ENCODE measurements at places on chromosomes 3 and 15.

DNA sequence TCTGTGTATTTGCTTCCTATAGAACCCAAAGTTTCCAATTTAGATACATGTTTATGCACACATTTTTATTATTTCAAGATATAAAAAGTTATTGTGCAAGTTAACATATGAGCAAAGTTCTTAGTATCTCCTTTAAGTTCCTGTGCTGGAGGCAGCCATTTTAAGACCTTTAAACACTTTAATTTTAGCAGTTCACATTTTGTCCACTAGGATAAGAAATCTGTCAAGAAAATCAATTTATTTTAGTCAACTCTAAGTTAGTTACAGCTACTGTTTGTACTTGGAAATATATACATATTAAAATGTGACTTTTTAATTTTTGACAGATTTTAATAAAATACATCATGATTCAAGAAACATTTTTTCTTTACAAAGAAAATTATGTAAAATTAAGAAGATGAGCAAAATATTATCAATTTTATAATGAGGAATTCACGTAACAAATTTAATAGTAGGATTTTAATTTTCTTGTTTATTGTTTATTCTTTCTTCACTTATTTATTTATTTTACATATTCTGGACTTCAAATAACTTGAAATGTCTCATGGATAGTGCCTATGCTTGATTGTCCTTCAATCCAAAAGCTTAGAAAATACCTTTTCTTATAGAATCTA is 402.6 kb upstream of the GBE1 start:
- no peak for DNase-seq

- DNase-seq, result no peak
Measured at GRCh38 chr15:85934691-85935090, 140.0 kb upstream of the KLHL25 start.

DNA sequence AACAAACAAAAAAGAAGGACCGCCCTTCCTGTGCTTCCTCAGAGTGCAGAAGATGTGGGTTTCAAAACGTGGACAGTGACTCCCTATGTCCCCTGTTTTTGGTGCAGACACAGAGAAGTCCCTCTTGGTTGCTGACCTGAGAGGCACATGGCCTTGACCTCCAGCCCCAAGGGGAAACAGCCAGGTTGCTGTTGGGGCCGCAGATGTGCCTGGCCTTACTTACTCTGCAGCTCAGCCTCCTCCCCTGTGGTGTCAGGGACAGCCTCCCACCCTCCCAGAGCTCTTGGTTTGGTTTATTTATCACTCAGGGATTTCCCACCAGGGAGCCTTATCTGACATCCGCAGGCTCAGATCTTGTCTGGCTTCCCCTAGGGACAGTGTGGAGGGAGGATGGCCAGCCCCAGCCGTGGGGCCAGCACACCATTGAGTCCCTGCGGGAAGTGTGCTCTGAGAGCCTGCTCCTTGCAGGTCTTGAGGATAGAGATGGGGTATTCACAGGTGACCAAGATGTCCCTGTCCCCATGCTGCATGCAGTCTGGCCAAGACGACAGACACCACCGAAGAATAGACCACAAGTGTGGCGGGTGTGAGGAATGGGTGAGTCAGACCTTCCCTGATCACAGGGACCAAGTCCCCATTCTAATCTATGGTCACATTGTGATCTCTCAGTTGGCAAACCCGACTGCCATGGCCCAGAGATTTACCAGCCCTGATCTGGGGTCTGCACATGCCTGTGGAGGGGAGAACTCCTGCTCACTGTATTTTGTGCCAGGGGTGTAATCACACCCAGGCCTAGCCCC is 134.3 kb upstream of the ABHD17C start:
- DNase-seq, result no peak

- DNase-seq, result no peak
Measured at GRCh38 chr3:28171962-28172361, 69.5 kb upstream of the CMC1 start.

DNA sequence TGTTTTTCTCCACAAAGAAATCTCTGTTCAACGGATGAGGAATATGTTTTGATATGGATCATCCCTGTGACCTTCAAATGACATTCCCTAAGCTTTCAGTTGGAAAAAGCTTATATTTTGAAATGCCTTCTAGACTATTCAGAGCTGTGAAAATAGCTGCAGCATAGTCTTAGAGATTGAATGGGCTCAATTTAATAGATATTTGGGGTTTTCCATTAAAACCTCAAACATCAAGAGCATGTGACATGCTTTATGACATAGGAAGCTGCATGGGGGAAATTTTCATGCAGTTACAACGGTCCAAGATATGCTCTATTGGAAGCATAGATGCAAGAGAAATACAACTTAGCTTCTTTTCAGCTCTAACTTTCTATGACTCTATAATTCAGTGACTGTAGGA is 102.8 kb downstream of the LSAMP start:
- DNase-seq, result no peak

- DNase-seq, result no peak
Measured at GRCh38 chr15:41825572-41826535, 2.0 kb upstream of the JMJD7 start.

GRCh38 chr15:63133786-63134185 is 12.1 kb downstream of the LACTB start:
- no peak for DNase-seq
